ENCODE measurements at places on chromosomes 2 and 18. TPM values are rescaled to one million over a fixed set of nuclear protein-coding genes. Genes with fewer than 3 reads are reported as not detected.

Gene SDC1
- total RNA-seq = not detected

Gene NGEF
- not detected for total RNA-seq

Gene UGT1A6
- total RNA-seq = not detected

Gene GAL3ST2
- total RNA-seq = not detected

Gene OXER1
- total RNA-seq = 3.3 TPM

Gene CPO
- not detected for total RNA-seq

Gene NPPC
- 0.70 TPM for total RNA-seq

Gene SLC8A1
- 0.12 TPM for total RNA-seq

Gene ZNF521
- total RNA-seq = 12.3 TPM

Gene KCNK3
- total RNA-seq = not detected

Gene CREG2
- not detected for total RNA-seq

Gene BMP10
- not detected for total RNA-seq

Gene PROKR1
- not detected for total RNA-seq

Gene ACOXL
- not detected for total RNA-seq

Gene POMC
- total RNA-seq = 3.4 TPM

Gene SLC5A7
- total RNA-seq = not detected

Gene KCNIP3
- total RNA-seq = not detected

Gene NEMP2
- 17.3 TPM for total RNA-seq

Gene ANKZF1
- total RNA-seq = 199 TPM

Gene RAX
- not detected for total RNA-seq

Gene SIGLEC15
- total RNA-seq = not detected

Gene PSD4
- 203 TPM for total RNA-seq

Gene ASB18
- total RNA-seq = not detected

Gene FOXI3
- not detected for total RNA-seq

Gene MROH2A
- not detected for total RNA-seq

Gene SRD5A2
- total RNA-seq = not detected

Gene ELOA2
- total RNA-seq = not detected

Gene M1AP
- total RNA-seq = not detected

Gene CHN1
- 1.4 TPM for total RNA-seq

Gene CDCA7
- 3.2 TPM for total RNA-seq

Gene MAP3K19
- total RNA-seq = not detected

Gene MTCL1
- total RNA-seq = 5.8 TPM

Gene ABCA12
- not detected for total RNA-seq

Gene SNRPD1
- total RNA-seq = 22.1 TPM

Gene COX5B
- 104 TPM for total RNA-seq

Gene SIX2
- total RNA-seq = not detected

Gene LRRC30
- total RNA-seq = not detected

Gene MARCHF4
- not detected for total RNA-seq

Gene ANKRD30B
- not detected for total RNA-seq

Gene REG3G
- total RNA-seq = not detected
